ENCODE measurements at places on chromosomes 12 and 14. TPM values are rescaled to one million over a fixed set of nuclear protein-coding genes. Genes with fewer than 3 reads are reported as not detected.

Gene FAM186B
- polyA plus RNA-seq = 0.26 TPM

Gene SRRM4
- polyA plus RNA-seq = not detected

Gene CAPZA3
- not detected for polyA plus RNA-seq

Gene SERPINA6
- not detected for polyA plus RNA-seq

Gene NELL2
- 252 TPM for polyA plus RNA-seq

Gene POC1B
- polyA plus RNA-seq = 19.4 TPM

Gene HHIPL1
- polyA plus RNA-seq = not detected

Gene PLCZ1
- not detected for polyA plus RNA-seq

Gene C12orf56
- not detected for polyA plus RNA-seq

Gene TOMM20L
- polyA plus RNA-seq = not detected

All from naive thymus-derived CD4-positive, alpha-beta T cell (primary cell).